ENCODE measurements at places on chromosomes 13 and 19.
A peak's percentile ranks its signal among the peaks of the same experiment; 100 is the strongest.

DNA sequence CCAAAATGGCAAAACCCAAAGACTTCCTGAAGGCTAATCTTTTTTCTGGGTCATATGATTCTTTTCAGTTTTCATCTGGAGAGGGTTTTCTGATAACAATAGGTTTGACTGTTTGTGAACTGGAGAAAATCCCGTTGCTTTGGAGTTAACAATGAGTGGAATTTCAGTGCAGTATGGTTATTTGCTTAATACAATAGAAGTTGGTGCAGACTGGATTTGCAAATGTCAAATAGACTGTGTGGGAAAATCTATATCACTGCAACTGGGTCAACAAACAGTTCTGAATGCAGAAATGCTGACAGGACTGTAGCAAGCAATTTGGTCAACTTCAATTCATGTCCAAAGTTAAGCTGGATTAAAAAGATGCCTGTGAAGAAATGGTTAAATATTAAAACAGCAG, 267.5 kb upstream of the ARGLU1 start:
- no peak for DNase-seq

DNA sequence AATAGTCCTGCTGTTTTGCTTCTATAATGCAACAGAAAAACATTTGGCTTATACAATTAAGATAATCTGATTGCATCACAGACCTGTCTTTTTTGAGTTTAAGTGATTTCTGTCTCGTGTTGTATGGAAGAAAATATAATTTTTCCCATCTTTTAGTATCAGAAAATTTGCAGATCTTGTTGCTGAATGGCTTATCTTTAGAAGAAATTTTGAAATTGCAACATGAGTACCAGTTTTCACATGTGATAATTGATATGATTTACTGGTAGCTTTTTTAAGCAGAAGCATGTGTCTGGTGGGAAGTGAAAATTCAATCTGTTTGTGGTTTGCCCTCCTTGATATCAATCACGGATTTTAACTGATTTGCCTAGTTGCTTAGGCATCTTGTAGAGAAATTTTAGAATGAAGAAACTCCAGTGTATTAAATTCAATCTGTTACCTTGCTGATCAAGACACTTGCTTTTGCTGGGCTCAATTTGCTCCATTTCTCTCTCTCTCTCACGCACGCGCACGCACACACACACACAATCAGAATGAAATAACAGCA, 89.8 kb upstream of the MYCBP2 start:
- no peak for DNase-seq

GRCh38 chr13:71602344-71602743, 264.7 kb downstream of the DACH1 start:
- no peak for DNase-seq

DNA sequence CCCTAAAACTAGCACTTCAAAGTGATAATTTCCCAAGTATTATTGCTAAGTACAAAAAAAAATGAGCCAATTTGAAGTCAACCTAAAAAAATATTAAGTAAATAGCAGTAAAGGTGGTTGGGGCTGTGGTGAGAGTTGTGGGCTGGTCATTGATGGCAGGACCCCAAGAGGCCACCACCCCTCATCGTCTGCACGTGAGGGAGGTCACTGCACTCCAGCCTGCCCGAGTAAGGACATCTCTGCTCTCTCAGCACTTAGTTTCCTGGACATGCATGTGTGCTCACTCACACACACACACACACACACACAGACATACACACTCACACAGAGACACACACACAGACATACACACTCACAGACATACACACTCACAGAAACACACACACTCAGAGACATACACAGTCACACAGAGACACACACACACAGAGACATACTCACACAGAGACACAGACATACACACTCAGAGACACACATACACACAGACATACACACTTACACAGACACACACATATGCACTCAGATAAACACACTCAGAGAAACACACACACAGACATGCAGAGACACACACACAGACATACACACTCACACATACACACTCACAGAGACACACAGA, 127.2 kb upstream of the SOX1 start:
- DNase-seq: no peak

DNA sequence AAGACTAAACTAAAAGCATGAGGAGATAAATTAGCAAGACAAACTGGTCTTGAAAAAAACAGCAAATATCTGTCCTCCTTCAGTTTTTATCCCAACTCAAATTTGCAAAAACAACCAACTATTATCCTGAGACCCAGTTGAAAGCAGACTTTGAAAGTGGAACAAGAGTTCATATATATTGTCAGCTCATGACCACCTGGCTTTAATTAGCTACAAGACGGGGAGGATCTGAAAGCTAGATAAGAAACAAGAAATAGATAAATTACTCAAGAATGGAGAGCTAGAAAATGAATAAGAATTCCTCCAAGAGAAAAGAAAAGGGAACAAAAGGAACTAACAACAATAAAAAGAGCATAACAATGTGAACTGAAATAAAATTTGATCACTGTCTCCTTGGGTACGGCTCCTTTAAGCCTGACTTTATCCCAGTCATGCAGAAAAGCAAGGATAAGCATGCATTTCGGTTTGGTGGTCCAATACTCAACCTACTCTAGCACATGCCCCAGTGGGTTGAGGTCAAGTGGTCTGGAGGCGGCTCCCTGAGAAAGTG, 246.9 kb downstream of the DCLK1 start:
- no peak for DNase-seq

GRCh38 chr19:39328046-39328705, 7.5 kb upstream of the LRFN1 start:
- DNase-seq: peak; percentile 81

DNA sequence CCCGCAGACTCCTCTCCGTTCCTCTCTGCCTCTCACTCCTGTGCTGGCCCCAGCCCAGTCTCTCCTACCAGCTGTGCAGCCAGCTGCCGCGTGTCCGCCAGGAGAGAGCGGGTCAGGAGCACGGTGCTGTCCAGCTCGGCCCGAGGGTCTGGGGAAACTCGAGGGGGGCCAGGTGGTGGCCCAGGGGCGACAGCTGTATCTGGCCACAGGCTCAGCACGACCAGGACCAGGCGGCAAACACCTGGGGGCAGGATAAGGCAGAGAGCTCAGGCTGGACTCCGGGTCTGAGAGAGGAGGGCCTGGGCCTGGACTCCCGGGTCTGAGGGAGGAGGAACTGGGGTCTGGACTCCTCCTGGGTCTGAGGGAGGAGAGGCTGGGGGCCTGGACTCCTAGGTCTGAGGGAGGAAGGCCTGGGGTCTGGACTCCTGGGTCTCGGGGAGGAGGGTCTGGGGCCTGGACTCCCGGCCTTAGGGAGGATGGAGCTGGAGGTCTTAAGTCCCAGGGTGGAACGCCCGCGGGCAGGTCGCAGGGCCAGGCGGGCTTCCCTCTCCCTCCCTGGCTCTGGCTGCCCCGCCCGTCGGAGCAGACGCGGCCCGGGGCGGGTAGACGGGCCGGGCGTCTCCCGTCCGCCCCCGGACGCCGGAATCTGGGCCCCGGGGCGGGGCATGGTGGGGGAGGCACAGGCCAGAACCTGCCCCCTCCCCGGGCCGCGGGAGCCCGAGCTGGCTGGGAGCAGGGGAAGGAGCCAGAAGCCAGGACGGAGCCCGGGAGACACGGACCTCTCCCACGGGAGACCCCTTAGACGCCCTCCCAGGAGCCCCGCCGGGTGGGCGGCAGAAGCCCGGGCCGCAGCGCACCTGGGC, 1.3 kb downstream of the IL11 start:
- no peak for DNase-seq

DNA sequence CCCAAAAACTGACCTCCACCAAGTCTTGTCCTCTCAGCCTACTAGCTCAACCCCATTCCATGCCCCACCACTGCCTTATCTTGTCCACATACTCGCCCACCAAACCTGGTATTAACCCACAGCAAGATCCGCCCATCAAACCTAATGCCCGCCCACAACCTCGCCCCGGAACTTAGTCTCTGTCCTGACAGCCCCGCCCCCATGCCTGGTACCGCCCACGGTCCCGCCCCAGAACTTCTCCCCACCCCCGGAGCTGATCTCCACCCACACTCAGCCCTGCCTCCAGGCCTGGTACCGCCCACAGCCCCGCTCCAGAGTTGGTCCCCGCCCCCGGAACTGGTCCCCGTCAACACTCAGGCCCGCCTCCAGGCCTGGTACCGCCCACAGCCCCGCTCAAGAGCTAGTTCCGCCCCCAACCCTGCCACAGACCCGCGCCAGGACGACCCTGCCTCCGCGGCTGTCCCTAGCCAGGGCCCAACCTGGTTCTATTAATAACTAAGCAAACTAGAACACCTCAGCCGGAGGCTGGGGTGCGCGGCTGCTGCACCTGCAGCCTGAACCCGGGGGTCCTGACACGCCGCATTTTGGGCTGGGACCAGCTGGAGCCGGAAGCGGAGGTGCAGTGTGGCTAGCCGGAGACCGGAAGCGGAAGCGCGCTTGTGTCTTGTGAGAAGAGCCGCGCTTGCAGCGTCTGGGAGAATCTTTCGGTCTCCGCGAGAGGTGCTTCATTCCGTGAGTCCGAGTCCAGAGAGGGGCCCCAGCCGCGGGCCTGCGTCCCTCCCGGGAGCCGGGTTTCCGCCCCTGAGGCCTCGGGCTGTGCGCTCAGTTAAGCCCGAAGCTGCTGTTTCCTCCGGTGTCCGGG, at the start of gene ZNF557:
Gene ZNF557, plus strand, starts transcription at position 662 of the 862 bp plus-strand sequence. CDS start 5,372 bp downstream, outside the sequence.
- peak; percentile 98 for DNase-seq

GRCh38 chr13:20230913-20231838, 943 bp downstream of the GJB6 start:
- no peak for DNase-seq

GRCh38 chr13:31094331-31095015, 67.2 kb downstream of the HSPH1 start:
- no peak for DNase-seq

GRCh38 chr19:3094601-3095440, 659 bp downstream of the GNA11 start:
- DNase-seq: no peak

- DNase-seq: no peak
These were observed 5.2 kb downstream of the TRIP10 start for GRCh38 chr19:6744381-6745301.

DNA sequence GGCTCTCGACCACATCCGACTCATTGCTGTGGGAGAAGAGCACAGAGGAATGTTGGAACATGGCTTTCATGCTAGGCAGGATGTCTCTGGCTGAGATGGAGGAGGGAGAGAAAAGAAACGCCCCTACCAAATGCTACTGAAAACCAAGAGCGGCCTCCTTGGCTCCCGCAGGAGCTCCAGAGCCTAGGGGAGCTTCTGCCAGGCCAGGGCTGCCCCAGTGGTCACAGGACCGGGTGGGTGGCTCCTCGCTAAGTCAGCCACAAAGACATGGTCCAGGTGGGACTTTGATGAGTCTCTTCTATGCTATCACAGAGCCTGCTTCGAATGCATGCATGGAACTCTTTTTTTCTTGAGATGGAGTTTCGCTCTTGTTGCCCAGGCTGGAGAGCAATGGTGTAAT, 6.7 kb downstream of the LONP1 start:
- no peak for DNase-seq

DNA sequence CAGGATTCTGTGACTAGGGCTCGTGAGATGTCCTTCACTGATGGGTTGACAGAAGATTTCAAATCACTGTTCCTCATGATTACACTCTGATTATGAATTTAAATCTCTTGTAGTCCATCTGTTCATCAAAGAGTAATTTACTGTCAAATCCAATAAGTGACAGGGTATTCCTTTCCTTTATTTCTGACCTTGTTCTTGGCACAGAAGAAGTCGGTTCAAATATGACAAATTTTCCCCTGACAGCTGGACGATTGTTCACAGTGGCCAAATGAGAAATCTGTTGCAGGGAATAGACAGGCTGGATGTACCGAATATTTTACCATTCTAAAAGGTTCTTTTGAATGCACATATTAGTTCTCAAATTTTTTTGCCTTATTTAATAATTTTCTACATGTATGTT, 767.3 kb upstream of the GPC6 start:
- DNase-seq: no peak

DNA sequence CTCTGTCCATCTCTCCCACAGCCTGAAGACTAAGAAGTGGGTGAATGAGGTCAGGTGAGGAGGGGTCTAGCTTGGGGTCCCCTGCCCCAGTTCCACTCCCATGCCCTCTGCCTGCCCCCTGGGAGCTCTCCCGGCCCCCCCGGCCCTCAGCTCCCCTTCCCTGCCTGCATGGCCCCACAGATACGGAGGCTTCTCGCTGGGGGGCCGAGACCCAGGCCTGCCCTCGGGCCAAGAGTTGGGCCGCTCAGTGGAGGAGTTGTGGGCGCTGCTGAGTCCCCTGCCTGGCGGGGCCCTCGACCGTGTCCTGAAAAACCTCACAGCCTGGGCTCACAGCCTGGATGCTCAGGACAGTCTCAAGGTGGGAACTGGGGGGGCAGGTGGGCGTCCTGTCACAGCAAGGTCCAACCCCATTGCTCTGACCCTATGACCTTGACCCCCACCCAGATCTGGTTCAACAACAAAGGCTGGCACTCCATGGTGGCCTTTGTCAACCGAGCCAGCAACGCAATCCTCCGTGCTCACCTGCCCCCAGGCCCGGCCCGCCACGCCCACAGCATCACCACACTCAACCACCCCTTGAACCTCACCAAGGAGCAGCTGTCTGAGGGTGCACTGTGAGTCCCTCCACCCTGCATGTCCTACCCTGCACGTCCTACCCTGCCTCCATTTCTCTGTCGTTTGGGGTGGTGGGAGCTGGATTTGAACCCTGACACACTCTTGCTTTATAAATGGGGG, 10.9 kb upstream of the ARHGAP45 start:
- DNase-seq: no peak

DNA sequence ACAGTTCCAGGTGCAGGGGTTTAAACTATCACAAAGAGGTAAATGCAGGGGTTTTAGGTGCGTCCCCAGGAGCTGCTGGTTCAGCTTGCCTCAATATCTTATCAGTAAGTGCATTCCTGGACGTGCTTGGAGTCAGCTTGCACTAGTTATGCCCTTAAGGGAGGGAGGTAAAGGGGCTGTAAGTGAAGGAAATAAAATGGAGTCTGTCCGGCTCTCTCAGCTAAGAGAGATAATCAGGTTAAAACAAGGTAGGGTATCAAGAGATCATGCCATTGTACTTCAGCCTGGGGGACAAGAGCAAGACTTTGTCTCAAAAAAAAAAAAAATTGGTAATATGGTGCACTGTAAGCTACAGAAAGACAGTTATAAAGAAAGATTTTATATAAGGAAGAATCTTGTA, 69.7 kb downstream of the ZNF100 start:
- no peak for DNase-seq

GRCh38 chr19:12580180-12580694, 29.0 kb upstream of the ZNF564 start:
- DNase-seq: no peak
